Adipocyte (in vitro differentiated cells): ENCODE measurements at places on chromosomes 11 and 22.

GRCh38 chr11:131982154-131982553 lies 611.7 kb downstream of the NTM start:
- DNase-seq = no peak

- DNase-seq = no peak
Observed at GRCh38 chr22:25829808-25830777, 88.1 kb downstream of the MYO18B start.

GRCh38 chr11:91115116-91115515 lies 892.3 kb upstream of the CHORDC1 start:
- no peak for DNase-seq

DNA sequence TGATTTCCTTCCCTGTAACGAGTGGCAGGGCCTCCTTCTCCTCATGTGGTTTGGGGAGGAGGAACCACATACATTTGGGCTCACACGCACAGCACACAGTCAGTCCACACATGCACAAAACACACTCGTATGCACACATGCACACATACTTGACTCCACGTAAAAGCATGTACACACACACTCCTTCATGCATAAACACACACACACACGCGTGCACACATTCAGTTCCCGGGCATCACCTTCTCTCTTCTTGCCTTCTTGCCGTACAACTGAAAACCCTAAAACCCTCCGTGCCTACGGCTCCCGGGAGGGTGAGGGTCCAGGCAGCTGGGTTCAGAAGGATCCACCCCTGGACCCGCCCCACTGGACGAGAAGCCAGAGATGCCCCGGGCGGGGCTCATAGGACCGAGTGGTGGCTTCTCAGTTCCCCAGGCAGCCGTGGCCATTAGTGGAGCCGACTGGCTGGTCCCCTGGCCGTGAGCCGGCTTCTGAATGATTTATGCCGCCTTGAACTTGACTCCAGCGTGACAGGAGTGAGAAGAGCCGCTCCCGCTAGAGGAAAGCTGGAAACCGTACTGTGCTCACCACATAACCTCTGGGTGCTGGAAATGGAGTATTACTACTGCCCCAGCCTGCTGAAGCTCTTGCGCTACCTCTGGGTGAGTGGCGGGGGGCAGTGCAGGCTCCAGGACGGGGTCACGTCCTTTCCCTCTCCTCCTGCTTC lies 117.4 kb downstream of the KIAA1671 start:
- DNase-seq = no peak

- no peak for DNase-seq
Observed at GRCh38 chr22:42814215-42814614, 42.9 kb downstream of the ARFGAP3 start.
